ENCODE measurements at places on chromosomes 6 and 20. TPM values are rescaled to one million over a fixed set of nuclear protein-coding genes. Genes with fewer than 3 reads are reported as not detected.

GLP1R gene
- not detected for total RNA-seq

- DNase-seq: no peak
These were observed 227.5 kb upstream of the MYLIP start for GRCh38 chr6:15901141-15902115.

GPR6 gene
- total RNA-seq: not detected

NRN1 gene
- total RNA-seq: 24.4 TPM

SLC17A4 gene
- not detected for total RNA-seq

DNA sequence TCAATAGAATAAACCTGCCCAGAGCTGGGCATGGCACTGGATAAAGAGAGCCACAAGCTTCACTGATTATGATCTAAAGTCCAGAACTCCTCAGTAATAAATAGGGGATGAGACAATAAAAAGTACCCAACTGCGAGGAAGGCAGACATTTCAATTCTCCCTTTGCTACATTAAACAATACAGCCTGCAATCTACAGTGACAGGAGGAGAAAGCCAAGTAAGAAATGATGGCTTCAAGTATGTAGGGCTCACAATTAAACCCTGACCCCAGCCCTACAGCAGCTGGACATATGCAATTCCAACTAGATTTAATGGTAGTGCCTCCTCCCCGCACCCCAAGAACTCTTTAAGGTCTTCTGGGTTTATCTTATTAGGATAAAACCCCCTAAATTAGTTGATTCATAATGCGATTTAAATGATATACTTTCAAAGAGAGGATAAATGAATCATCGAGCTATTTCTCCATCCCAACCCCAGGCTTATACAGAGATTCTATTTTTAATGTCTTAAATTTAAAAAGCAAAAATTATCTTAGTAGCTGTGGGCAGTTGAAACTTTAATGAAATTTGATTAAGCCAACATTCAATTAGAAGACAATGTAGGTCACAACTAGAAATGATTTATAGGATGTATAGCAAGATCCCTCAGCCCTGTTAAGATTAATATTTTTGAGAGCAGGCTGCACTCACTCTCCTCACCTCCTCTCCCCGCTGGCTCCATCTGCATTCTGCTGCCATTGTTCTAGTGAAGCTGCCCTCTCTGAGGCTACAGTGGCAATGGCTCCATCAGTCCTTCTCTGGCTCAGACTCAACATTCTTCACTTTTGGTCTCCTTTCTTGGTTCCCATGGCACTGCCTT, 57.1 kb downstream of the OGFRL1 start:
- no peak for DNase-seq

SAMD10 gene
- 4.3 TPM for total RNA-seq

GRCh38 chr20:45878076-45878761, 2.8 kb upstream of the ZSWIM1 start:
- no peak for DNase-seq

DNA sequence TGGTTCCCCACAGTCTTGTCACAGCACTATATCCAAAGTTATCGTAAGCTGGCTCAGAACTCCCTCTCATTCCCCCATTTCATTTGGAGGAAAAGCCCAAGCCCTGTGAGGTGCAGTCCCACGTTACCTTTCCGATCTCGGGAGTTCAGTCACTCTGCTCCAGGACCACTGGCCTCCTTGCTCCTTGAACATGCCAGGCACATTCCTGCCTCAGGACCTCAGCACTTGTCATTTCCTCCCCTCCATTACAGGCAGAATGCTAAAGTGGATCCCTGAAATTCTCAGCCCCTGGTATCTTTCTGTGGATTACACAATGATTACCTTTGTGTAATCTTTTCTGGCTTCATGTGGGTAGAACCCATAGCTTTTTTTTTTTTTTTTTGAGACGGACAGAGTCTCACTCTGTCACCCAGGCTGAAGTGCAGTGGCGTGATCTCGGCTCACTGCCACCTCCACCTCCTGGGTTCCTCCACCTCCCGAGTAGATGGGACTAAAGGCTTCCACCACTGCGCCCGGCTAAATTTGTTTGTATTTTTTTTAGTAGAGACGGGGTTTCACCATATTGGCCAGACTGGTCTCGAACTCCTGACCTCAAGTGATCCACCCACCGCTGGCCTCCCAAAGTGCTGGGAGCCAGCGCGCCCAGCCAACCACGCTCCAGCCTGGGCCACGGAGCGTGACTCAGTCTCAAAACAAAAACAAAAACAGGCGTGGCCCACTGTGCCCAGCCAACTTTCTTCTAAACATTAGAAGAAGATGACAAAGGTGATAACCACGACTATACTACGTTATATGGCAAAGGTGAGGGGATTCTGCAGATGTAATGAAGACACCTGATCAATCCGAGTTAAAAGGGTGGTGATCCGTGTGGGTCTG, 4.0 kb upstream of the OXT start:
- no peak for DNase-seq

GRCh38 chr6:45686841-45687569, 309.3 kb upstream of the SUPT3H start:
- DNase-seq: no peak

DNA sequence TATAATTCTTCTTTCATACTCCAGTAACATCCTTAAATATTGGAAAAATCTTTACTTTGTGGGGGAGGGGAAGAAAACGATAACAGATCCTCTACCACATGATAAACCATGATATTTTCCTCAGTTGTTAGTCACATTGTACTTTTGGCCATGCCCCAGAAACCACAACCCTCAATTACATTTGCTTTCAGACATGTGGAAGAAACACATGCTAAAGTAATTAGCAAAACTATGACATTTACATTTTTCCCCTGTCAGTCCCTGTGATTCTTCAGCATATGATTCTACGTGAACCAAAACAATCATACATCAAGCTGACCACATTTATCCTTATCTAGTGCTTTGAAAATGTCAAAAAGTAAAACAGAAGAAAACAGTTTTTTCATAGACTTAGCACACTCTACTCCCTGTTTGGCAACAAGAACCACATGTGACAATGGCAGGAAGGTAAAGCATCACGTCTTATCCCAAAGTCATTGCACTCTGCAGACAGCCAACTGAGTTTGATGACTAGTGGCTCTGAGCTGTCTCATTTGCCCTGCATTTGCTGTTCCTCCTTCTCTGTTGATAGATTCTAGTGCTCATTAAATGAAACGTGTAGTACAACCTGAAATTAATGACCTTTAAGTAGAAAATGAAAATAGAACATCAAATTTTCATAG, 505.8 kb upstream of the MARCKS start:
- no peak for DNase-seq

DNA sequence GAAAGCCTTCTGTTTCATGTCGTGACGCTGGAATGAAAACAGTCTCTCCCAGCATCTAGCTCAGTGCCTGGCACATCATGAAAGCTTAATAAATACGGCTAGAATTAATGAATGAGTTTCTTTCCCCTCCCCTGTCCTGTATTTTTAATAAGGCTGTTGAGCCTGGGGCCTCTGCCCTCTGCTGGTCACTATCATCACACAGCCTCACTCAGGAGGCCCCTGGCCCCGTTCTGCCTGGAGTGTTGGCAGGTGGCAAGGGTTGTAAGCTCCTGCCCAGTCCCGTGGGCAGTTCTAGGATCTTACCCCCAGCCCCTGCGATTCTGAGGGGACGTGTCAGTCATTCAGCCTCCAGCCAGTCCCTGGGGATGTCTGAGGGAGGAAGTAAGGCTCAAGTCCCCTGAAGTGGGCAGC, 41.4 kb downstream of the PHACTR3 start:
- no peak for DNase-seq

DNA sequence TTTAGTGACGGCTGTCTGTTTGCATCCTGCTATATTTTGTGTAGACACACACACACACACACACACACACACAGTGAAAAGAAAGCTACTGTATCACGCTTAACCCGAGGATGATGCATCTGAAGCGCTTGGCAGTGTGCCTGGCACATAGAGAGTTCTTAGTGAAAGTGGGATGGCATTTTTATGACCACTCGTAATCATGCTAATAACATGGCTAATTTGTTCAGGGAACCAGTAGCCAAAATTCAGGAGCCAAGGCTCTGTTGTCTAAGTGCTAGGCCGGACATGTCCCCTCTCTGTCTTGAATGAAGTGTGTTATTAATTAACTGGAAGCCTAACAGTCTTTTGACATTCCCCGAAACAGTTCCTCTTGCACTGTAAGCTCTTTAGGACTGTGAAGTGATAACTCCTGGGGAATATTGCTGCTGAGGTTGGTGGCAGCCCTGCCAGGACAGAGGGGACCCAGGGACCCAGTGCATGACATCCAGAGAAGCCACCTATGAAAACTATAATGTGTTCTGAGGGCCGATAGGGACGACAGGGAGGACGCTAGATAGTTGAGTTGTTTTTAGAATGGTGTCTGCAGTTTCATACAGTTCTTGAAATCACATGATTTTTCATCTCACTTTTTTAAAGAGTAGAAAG, 45.0 kb upstream of the IRF4 start:
- peak; percentile 55 for DNase-seq

GRCh38 chr6:111862741-111863140, 10.5 kb downstream of the FYN start:
- DNase-seq: no peak

GRCh38 chr6:98241630-98242029, 592.7 kb upstream of the POU3F2 start:
- no peak for DNase-seq

DNA sequence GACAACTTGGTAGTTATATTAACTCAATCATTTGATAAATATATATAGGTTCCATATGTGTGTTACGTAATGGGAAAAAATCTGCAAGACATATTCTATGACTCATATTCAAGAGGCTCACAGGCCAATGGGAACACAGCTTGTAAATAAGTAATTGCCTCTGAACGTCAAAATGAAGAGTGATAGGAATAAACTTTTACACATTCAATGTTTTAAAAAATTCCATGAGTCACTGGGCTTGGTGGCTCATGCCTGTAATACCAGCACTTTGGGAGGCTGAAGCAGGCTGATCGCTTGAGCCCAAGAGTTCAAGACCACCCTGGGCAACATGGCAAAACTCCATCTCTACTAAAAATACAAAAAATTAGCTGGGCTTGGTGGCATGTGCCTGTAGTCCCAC, 209.4 kb upstream of the MCHR2 start:
- no peak for DNase-seq

GRCh38 chr20:56382696-56383095, 9.3 kb downstream of the AURKA start:
- DNase-seq: no peak

MATN4 gene
- total RNA-seq: 0.29 TPM

GRCh38 chr20:1122388-1123315, 4.2 kb downstream of the PSMF1 start:
- DNase-seq: peak; percentile 73

MOG gene
- not detected for total RNA-seq

- DNase-seq: no peak
These were observed 163.1 kb downstream of the ISM1 start for GRCh38 chr20:13384132-13384531.

DNMT3B gene
- 0.84 TPM for total RNA-seq

- DNase-seq: no peak
These were observed 74.7 kb upstream of the TMEM170B start for GRCh38 chr6:11462742-11463397.

KCNK5 gene
- total RNA-seq: 10.0 TPM

- DNase-seq: peak; percentile 47
These were observed 181.9 kb downstream of the NFATC2 start for GRCh38 chr20:51360451-51361201.

DNA sequence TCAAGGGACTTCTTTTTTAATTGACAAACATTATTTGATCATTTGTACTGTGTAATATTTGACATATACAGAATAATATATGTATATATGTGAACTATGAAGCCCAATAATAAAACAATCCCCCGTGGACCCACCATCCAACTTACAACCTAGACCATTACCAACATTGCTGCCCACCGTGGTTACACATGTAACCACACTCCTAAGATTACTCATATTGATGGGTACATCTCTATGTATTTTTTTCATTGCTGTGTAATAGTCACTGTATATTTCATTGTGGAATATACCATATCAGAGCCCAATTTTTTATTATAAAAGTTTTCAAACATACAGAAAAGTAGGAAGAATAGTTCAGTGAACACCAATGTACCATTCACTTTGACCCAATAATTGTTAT, 94.3 kb downstream of the RTN4IP1 start:
- DNase-seq: no peak

ARFGEF3 gene
- 27.2 TPM for total RNA-seq

GRCh38 chr6:41209547-41210320, 8.8 kb upstream of the TREML2 start:
- DNase-seq: no peak

MAPK13 gene
- 71.4 TPM for total RNA-seq

- DNase-seq: no peak
These were observed 231.0 kb upstream of the RAB32 start for GRCh38 chr6:146312608-146313007.

GRCh38 chr20:58519940-58520712, 4.9 kb upstream of the APCDD1L start:
- DNase-seq: no peak

C20orf141 gene
- total RNA-seq: not detected

CCN6 gene
- not detected for total RNA-seq

GRCh38 chr6:4687989-4688947, 87.9 kb upstream of the CDYL start:
- DNase-seq: no peak

DNA sequence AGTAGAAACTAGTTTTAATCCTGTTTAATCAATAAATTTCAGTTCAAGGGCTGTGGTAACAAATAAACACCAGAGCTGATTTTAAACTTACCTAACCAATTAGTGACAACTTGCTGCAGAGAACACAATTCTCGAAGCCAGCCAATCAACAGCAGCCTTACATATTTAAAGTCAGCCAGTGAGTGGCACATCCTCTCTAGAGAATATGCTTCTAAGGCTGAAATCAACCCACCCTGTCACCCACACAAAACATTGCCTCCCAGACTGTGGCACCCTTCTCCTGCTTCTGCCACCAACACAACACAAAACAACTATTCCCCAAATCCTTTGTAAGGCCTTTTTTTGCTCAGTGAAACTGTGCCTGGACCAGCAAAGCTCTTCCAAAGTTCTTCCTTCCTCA, 306.0 kb downstream of the EYA4 start:
- no peak for DNase-seq

- DNase-seq: no peak
These were observed 5.9 kb downstream of the CD2AP start for GRCh38 chr6:47483516-47483852.

DNA sequence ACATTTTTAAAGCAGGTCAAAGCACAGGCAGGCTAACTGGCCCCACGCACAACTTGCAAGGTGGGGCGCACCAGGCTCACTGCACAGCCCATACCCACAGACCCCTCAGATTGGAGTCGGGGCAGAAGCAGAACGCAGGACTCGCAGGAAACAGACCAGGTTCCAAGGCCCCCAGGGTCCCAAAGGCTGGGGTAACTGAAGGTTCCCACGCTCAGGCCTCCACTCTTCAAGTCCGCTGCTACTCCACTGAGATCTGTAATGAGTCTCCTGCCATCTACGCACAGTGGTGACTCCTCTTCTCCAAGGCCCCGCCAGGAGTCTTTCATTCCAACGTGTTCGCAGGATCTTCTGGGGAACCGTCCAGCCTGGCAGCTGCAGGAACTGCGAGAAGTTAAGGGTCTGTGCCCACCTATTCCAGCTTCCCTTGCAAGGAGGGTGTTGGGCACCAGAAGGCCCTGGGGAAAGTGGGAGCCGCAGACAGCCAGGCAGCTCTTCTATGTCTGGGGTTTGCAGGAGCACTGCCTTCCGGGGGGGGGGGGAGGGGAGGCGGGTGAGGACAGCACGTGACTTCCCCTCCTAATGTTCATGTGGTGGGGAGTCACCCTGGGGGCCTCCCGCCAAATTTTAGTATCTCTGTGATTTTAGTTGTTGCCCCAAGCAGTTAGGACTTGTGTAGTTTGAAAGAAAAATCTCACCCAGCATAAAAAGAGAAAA, 2.0 kb upstream of the TAF4 start:
- DNase-seq: no peak

Measured in upper lobe of right lung (tissue), 1 donor.